ENCODE measurements at places on chromosomes 12 and 14.

DNA sequence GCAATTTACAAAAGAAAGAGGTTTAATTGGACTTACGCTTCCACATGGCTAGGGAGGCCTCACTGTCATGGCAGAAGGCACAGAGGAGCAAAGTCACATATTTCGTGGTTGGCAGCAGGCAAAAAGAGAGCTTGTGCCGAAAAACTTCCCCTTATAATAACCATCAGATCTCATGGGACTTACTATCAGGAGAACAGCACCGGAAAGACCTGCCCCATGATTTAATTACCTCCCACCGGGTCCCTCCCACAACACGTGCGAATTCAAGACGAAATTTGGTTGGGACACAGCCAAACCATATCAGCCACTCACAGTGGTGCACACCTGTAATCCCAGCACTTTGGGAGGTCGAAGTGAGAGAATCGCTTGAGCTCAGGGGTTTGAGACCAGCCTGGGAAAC lies 68.5 kb downstream of the FBXL14 start:
- no peak for DNase-seq

- no peak for DNase-seq
These were observed 1.1 kb downstream of the MLXIP start for GRCh38 chr12:122079532-122080081.

DNA sequence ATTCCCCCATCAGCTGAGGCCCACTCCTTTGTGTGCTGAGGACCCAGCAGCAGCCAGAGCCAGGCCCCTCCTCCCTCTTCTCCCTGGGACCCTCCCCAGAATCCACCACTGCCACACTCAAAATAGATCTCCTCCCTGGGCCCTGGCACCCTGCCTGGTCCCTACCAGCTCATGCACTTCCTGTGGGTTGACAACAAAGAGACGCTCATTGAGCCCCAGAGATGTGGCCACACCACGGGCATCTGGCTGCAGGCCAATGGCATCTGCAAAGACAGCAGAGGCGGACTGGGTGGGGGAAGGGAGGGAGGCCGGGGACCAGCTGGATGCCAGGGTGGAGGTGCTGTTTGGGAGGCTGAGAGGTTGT lies 16.0 kb upstream of the ENDOU start:
- DNase-seq: peak; percentile 89

- DNase-seq: no peak
These were observed 427.7 kb downstream of the RAD51B start for GRCh38 chr14:68247274-68247673.

DNA sequence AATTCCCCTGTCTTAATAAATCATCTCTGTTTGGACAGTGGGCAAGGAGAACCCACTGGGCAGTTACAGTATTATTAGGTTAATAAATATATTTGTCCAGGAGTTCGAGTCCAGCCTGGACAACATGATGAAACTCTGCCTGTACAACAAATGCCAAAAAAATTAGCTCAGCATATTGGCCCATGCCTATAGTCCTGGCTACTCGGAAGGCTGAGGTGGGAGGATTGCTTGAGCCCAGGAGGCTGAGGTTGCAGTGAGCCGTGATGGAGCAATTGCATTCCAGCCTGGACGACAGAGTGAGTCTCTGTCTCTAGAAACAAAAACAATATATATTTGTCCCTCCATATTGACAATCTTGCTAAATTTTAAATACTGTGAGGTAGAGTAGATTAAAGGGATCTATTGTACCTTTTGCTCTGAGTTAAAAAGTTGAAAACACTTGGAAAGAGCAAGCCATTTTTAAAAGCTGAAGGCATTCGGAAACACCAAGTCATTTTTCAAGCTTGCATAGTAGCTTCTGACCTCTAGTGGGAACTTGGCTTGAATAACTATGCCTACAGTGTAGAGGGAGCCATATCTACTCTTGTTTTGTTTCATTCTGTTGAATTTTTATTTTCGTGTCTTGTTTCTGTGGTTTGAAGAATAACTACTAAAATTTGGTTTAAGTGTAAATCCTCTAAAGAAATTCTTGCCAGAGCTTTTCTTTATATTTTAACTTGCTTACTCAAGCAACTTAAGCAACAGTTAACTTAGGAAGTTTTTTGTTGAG lies 14.6 kb upstream of the EEA1 start:
- DNase-seq: no peak

- peak; percentile 95 for DNase-seq
These were observed 9.2 kb downstream of the HOXC8 start for GRCh38 chr12:54017878-54018467.

DNA sequence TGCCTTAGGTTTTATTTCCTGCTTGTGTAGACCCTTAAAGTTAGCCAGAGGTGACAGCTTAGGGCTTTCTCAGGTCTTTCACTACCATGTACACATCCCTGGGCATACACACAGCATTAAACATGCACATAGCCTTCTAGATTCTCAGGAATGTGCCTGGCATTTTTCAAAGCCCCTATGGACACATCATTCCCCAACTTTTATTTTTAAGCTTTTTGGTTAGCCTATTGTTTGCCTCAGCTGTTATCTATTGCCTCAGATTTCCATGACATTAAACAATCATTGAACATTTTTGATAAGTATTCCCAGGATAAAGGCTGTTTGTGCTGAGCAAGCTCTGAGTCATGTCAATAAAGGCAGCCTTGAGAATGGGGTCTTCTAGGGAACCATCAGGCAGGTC lies 15.1 kb upstream of the PPM1A start:
- DNase-seq: no peak

- DNase-seq: no peak
These were observed 32.7 kb downstream of the CFAP54 start for GRCh38 chr12:96521895-96522682.

- DNase-seq: no peak
These were observed 19.0 kb downstream of the A2M start for GRCh38 chr12:9096563-9097176.

DNA sequence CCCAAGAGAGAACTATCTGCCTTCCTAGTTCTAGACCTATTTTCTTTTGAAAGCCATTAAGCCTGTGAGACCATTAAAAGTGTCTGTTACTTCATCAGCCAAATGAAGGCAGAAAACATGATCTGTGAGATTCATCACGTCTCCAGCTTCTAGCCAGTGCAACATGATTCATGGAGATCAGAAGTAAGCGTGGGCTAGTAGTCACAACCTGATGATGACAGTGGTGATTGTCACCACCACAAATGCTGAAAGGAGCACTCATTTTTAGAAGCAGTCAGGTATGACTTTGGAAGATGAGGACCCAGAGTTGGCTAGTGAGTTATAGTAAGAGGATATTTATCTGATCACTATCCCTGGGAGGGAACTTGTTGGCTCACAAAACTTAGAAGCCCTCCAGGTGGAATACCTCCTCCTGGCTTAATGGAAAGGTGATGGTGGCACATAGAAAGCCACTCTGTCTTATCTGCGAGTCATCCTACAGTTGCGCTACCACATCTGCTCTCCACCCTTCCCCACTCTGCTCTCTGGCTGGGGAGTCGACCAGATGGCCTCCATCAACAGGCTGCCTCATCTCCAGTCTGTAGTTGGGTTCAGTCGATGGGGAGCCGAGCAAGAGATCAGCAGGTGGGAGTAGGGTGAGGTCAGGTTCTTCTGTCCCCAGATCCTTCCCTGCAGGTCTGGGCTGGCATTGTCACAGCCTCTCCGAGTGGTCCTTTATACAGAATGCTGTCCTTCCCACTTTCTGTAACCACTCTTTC lies 317.6 kb upstream of the FKBP4 start:
- DNase-seq: no peak

- DNase-seq: no peak
These were observed 79.6 kb downstream of the OTX2 start for GRCh38 chr14:56730538-56731145.

GRCh38 chr12:75322464-75322863 lies 7.7 kb downstream of the CAPS2 start:
- DNase-seq: no peak

- no peak for DNase-seq
These were observed 12.0 kb downstream of the MGP start for GRCh38 chr12:14873440-14874185.

- peak; percentile 78 for DNase-seq
These were observed 33.7 kb downstream of the PAH start for GRCh38 chr12:102883204-102883799.

DNA sequence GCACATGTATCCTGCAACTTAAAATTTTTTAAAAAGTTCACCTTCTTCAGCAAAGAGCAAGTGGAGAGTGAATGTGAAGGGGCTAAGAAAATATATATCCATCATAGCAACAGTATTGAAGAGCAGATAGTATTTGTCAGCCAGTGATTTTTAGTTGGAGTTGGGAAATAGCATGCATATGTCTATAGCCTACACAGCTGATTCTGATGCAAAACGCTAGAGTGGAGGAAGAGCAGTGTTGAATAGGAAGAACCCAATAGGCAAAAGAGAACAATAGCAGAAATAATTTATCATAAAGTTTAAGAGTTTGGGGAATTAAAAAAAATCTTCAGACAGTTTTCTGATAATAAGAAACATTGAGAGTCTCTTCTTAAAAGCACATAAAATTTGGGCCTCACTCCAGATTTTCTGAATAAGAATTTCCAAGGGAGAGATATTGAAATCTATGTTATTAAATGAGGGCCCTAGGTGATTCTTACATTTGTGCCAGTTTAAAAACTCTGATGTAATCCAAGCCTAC lies 12.0 kb downstream of the PDE6H start:
- DNase-seq: no peak

- DNase-seq: no peak
These were observed 40.6 kb upstream of the EML1 start for GRCh38 chr14:99752486-99753121.

- DNase-seq: no peak
These were observed 1097.3 kb upstream of the FLRT2 start for GRCh38 chr14:84432676-84433075.

- no peak for DNase-seq
These were observed 179.0 kb downstream of the CALM1 start for GRCh38 chr14:90575781-90576180.

DNA sequence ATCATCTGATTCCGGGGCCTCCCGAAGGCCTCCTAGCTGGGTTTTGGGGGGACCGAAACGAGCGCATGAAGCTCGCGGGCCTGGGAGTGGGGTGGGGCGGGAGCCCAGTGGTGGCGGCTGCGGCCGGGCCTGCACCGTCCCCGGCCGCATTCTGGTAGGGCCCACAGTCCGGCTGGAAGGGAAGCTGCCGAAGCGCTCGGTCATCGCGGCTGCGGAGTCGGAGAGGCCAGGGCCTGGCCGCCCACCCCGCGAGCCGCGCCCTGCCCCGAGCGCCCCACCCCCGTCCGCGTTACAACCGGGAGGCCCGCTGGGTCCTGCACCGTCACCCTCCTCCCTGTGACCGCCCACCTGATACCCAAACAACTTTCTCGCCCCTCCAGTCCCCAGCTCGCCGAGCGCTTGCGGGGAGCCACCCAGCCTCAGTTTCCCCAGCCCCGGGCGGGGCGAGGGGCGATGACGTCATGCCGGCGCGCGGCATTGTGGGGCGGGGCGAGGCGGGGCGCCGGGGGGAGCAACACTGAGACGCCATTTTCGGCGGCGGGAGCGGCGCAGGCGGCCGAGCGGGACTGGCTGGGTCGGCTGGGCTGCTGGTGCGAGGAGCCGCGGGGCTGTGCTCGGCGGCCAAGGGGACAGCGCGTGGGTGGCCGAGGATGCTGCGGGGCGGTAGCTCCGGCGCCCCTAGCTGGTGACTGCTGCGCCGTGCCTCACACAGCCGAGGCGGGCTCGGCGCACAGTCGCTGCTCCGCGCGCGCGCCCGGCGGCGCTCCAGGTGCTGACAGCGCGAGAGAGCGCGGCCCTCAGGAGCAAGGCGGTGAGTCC lies at the start of gene KLC1:
TSS of gene KLC1 (plus strand) at position 528 of the 819 bp plus-strand sequence. CDS start 25,354 bp downstream, outside the sequence.
- DNase-seq: peak; percentile 95

GRCh38 chr14:50312734-50313054 lies 570 bp downstream of the DMAC2L start:
- no peak for DNase-seq

DNA sequence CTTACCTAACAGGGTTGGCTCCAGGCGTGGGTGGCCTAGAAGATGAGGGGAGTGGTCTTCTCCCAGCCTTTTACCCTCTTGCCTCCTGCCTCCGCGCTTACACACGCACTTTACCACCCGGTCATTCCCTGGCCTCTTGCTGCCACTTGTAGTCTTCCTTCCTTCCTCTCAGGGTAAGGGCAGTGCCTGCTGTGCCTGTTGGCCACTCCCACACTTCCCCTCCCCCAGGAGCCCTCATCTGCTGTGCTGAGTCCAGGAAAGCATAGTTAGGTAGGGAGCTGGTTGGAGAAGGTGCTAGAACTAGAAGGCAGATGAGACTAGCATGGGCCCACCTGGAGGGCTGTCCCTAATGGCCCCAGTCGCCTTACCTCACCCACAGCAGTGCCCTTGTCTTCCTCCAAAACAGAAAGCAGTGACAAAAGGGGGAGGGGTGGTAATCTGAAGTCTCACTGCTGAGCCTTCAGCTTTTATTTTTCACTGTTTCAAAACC lies 54.3 kb upstream of the SRSF5 start:
- no peak for DNase-seq

Measured in sciatic nerve (tissue), 2 donors.